B cell (primary cell): ENCODE measurements at places on chromosomes 11 and 22. TPM values are rescaled to one million over a fixed set of nuclear protein-coding genes. Genes with fewer than 3 reads are reported as not detected.
A peak's percentile ranks its signal among the peaks of the same experiment; 100 is the strongest.

- peak; percentile 14 for DNase-seq
- no peaks in the 10 kb centered on the region for H3K36me3 ChIP-seq
- no peak overlapping the region for H3K27ac ChIP-seq
- no peak overlapping the region for H3K4me3 ChIP-seq
- H3K4me1 ChIP-seq = no peaks in the 10 kb centered on the region
Observed at GRCh38 chr11:78798663-78799062, 224.0 kb upstream of the NARS2 start.

- no peaks in the 10 kb centered on the region for H3K36me3 ChIP-seq
- peak overlapping the region; percentile 75 for H3K4me3 ChIP-seq
- H3K4me1 ChIP-seq = peaks cover 33% of the 10 kb centered on the region
- H3K27me3 ChIP-seq = no peaks in the 10 kb centered on the region
- DNase-seq = peak; percentile 69
- H3K27ac ChIP-seq = peak overlapping the region; percentile 70
Observed at GRCh38 chr22:38397189-38398085, 57.6 kb downstream of the KCNJ4 start.

GRCh38 chr22:47091246-47091651 lies 328.8 kb downstream of the TBC1D22A start:
- H3K4me1 ChIP-seq = peaks cover 6% of the 10 kb centered on the region
- DNase-seq = no peak
- no peak overlapping the region for H3K4me3 ChIP-seq
- no peaks in the 10 kb centered on the region for H3K27me3 ChIP-seq

DNA sequence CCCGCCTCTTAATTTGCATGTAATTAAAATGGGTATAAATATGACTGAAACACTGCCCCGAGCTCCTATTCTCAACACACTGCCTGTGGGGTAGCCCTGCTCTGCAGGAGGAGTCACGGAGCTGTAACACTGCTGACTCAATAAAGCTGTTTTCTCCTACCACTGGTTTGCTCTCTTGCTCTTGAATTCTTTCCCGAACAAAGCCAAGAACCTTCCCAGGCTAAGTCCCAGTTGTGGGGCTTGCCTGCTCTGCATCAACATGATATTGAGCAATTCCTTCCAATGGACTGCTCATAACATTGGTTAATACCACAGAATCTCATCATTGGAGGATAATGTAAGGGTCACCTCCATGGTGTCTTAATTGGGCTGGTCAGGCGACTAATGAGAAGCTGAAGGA lies 114.4 kb downstream of the FBXO7 start:
- no peak for DNase-seq
- H3K4me1 ChIP-seq = no peaks in the 10 kb centered on the region
- H3K36me3 ChIP-seq = no peaks in the 10 kb centered on the region
- no peaks in the 10 kb centered on the region for H3K27me3 ChIP-seq

- H3K27ac ChIP-seq = no peak overlapping the region
- no peaks in the 10 kb centered on the region for H3K36me3 ChIP-seq
- no peak overlapping the region for H3K4me3 ChIP-seq
- no peaks in the 10 kb centered on the region for H3K4me1 ChIP-seq
- no peaks in the 10 kb centered on the region for H3K27me3 ChIP-seq
- DNase-seq = no peak
Observed at GRCh38 chr11:109071712-109072524, 350.1 kb upstream of the C11orf87 start.

DNA sequence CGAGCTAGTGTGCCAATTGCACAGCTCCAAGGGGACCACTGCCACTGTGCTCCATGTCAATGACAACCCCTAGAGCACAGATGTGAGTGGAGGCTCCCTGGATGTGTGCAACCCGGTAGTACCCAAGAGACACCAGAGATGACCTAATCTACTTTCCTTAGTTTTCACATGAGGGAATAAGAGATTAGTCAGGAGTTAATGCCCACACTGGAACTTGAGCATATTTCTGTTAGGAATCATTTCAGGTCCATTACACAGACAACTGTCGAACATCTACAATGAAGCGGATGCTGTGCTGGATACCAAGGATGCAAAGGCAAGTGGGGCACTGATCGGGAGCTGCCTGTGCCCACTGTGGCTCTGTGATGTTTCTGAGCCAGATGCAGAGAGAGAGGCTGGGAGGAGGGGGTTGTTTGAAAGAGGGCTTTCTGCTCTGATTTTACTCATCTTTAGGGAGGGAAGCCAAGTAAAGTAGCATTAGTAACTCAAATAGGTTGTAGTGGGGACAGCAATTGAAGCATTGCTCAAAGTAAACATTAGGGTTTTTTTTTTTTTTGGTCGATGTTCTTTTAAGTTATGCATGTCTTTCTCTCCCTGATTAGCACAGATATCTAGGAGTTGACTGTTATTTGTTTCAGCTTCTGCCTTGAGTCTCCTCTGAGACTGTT lies 82.5 kb upstream of the SORL1-AS1 start:
- peaks cover 28% of the 10 kb centered on the region for H3K4me1 ChIP-seq
- no peak overlapping the region for H3K27ac ChIP-seq
- H3K36me3 ChIP-seq = peaks cover 31% of the 10 kb centered on the region
- no peak overlapping the region for H3K4me3 ChIP-seq

- no peaks in the 10 kb centered on the region for H3K36me3 ChIP-seq
- no peaks in the 10 kb centered on the region for H3K4me1 ChIP-seq
- H3K4me3 ChIP-seq = no peak overlapping the region
- no peaks in the 10 kb centered on the region for H3K27me3 ChIP-seq
Observed at GRCh38 chr11:95835768-95836488, 45.6 kb downstream of the CEP57 start.

GRCh38 chr11:96204366-96204659 lies 138.7 kb downstream of the MAML2 start:
- H3K4me3 ChIP-seq = no peak overlapping the region
- H3K36me3 ChIP-seq = no peaks in the 10 kb centered on the region
- no peak for DNase-seq
- no peaks in the 10 kb centered on the region for H3K27me3 ChIP-seq
- H3K4me1 ChIP-seq = peaks cover 48% of the 10 kb centered on the region
- no peak overlapping the region for H3K27ac ChIP-seq

DNA sequence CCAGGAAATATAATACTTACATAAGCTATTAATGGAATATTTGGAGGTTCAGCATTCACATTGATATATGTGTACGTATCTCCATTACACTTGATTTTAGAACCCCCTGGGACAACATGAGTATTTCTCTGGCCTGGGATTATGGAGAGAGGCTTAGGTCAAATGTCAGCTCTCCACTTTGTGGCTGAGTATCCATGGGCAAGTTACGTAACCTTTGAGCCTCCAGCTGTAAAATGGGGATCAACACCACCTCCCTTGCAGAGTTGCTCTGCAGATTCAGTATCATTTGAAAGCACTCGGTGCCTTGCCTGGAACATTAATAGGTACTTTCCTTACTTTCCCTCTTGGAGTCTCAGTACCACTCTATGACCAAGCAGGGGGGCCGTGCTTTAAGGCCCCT lies 33.2 kb downstream of the C22orf31 start:
- H3K27me3 ChIP-seq = no peaks in the 10 kb centered on the region
- H3K36me3 ChIP-seq = no peaks in the 10 kb centered on the region
- H3K4me1 ChIP-seq = peaks cover 17% of the 10 kb centered on the region
- no peak for DNase-seq
- no peak overlapping the region for H3K4me3 ChIP-seq
- H3K27ac ChIP-seq = no peak overlapping the region

DNA sequence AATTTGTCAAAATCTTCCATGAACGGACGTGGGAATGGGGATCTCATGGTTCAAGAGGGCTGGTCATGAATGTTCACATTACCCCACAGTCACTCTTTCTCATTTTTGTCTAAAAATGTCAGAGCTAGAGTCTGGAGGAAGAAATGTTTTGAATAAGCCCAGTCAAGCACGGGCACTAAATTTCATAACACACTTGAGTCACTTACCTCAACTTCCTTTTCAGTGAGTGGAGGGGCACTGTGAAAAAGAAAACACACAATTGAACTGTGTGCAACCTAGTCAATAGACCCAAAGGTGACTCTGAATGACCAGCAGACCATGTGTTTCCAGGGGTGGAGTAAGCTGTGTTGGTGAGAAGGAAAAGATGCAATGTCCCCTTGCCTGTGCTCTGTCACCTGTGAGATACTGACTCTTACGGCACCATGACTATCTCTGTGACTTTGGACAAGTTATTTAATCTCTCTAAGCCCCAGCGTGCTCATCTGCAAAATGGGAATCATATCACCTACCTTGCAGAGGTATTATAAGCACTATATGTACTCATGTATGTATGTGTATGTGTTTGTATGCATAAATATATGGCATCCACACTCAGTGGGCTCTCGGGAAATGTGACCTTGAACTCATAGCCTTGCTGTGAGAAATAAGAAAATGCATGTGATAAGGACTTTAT lies 38.2 kb upstream of the LYVE1 start:
- H3K4me3 ChIP-seq = no peak overlapping the region
- no peaks in the 10 kb centered on the region for H3K36me3 ChIP-seq
- H3K27ac ChIP-seq = peak overlapping the region; percentile 84

HEPN1 gene
- not detected in 2 replicates for total RNA-seq

BIK gene
- total RNA-seq = 1.3 TPM in 2 replicates

DNA sequence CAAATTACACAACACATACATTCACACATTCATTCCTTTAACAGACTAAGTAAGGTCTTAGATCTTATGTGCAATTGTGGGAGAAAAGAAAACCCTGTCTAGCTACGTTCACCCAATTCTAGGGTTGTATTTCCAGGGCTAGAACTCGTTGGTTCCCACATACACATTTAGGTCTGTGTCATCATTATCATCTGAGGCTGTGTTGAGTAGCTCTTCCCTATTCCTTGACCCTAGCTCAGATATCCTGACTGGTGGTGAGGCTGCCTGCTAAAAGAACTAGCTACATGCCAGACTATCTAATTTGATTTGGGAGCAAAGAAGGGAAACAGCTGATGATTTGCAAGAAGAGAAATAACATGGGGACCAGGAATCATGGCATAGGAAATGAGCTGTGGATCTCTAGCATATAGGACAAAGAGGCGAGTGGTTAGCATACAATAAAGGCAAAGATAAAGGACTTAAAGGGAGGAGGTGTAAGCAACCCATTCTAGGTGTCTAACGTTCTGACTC lies 27.5 kb upstream of the OR10G7 start:
- DNase-seq = no peak
- peaks cover 9% of the 10 kb centered on the region for H3K27me3 ChIP-seq
- peaks cover 27% of the 10 kb centered on the region for H3K4me1 ChIP-seq
- no peak overlapping the region for H3K4me3 ChIP-seq
- no peak overlapping the region for H3K27ac ChIP-seq

SLC22A8 gene
- not detected in 2 replicates for total RNA-seq

C22orf42 gene
- total RNA-seq = not detected in 2 replicates

GRCh38 chr11:587978-588380 lies 11.7 kb downstream of the PHRF1 start:
- no peaks in the 10 kb centered on the region for H3K36me3 ChIP-seq
- DNase-seq = no peak
- H3K4me3 ChIP-seq = no peak overlapping the region
- no peak overlapping the region for H3K27ac ChIP-seq
- peaks cover 3% of the 10 kb centered on the region for H3K4me1 ChIP-seq

MUC2 gene
- total RNA-seq = not detected in 2 replicates

- no peaks in the 10 kb centered on the region for H3K36me3 ChIP-seq
- no peak overlapping the region for H3K27ac ChIP-seq
- H3K4me1 ChIP-seq = no peaks in the 10 kb centered on the region
- DNase-seq = peak; percentile 70
- H3K27me3 ChIP-seq = no peaks in the 10 kb centered on the region
- no peak overlapping the region for H3K4me3 ChIP-seq
Observed at GRCh38 chr22:25235547-25236290, 16.3 kb downstream of the CRYBB2 start.

DNA sequence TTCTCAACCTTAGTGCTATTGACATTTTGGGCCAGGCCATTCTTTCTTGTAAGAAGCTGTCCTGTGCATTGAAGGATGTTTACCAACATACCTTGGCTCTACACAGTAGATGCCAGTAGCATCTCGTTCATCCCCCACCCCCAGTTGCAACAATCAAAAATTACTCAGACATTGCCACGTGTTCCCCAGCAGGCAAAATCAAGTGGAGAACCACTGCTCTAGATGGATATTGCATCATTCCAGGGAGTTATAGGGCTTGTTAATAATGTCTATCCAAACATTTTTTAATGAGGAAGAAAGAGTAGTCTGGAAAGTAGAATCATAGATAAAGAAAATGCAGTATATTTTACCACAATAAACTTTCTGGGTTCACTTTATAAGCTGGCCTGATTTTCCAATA lies 64.1 kb downstream of the PRMT3 start:
- no peak for DNase-seq
- no peaks in the 10 kb centered on the region for H3K27me3 ChIP-seq
- H3K4me1 ChIP-seq = no peaks in the 10 kb centered on the region

SLN gene
- not detected in 2 replicates for total RNA-seq

DEPDC7 gene
- not detected in 2 replicates for total RNA-seq

- peaks cover 4% of the 10 kb centered on the region for H3K4me1 ChIP-seq
- no peak overlapping the region for H3K27ac ChIP-seq
- H3K27me3 ChIP-seq = peaks cover 7% of the 10 kb centered on the region
- no peak for DNase-seq
- no peak overlapping the region for H3K4me3 ChIP-seq
Observed at GRCh38 chr11:1327064-1327460, 17.6 kb upstream of the TOLLIP start.

DNA sequence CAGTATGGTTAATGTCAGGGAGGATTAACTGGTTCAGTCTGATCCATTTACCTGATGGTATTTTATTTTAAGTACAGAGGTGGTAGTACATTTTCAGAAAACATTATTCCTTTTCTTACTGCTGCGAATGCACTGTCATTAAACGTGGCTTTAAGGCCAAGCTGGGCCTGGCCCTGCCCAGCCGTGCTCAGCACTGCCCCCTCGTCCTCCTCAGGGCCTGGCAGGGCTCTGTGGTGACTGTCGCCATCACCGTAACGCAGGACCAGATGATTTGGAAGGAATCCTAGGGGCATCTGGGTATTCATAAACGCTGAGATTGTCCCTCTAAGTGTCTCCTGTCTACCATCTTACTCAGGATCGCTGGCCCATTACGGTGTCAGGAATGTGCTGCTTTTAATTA lies 302.0 kb downstream of the TBC1D22A start:
- H3K4me3 ChIP-seq = no peak overlapping the region
- H3K36me3 ChIP-seq = no peaks in the 10 kb centered on the region
- H3K4me1 ChIP-seq = no peaks in the 10 kb centered on the region
- no peak for DNase-seq
- H3K27me3 ChIP-seq = no peaks in the 10 kb centered on the region

SHANK2 gene
- total RNA-seq = 0.07 and 0.19 TPM in 2 replicates

GRCh38 chr11:43602670-43603069 lies 77.9 kb upstream of the HSD17B12 start:
- H3K4me3 ChIP-seq = no peak overlapping the region
- DNase-seq = no peak
- no peaks in the 10 kb centered on the region for H3K4me1 ChIP-seq
- H3K27ac ChIP-seq = no peak overlapping the region

DNA sequence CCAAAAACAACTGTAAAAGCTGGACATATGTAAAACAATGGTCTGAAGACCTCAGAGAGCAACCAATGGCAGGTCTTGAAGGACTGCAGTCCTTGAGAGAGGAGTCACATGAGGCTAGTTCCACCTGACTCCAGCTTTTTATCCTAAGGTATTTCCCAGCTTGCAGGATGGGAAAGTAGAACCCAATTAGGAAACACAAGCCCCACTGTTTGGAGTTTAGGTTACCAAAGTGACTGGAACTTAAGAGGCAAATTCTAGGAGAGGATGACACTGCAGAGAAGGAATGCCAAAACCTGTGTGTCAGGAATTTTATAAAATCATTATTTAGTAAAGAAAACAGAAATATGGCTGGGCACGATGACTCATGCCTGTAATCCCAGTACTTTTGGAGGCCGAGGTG lies 18.4 kb downstream of the OR2AT4 start:
- no peaks in the 10 kb centered on the region for H3K4me1 ChIP-seq
- H3K36me3 ChIP-seq = no peaks in the 10 kb centered on the region
- no peak overlapping the region for H3K27ac ChIP-seq
- peaks cover 6% of the 10 kb centered on the region for H3K27me3 ChIP-seq

PARVA gene
- not detected in 2 replicates for total RNA-seq

- no peaks in the 10 kb centered on the region for H3K36me3 ChIP-seq
- peaks cover 50% of the 10 kb centered on the region for H3K4me1 ChIP-seq
- DNase-seq = peak; percentile 34
- H3K4me3 ChIP-seq = no peak overlapping the region
Observed at GRCh38 chr11:43576803-43577521, 103.6 kb upstream of the HSD17B12 start.
